ENCODE measurements at places on chromosomes 1 and 21. TPM values are rescaled to one million over a fixed set of nuclear protein-coding genes. Genes with fewer than 3 reads are reported as not detected.

Gene WNT9A
- 8.7 TPM for total RNA-seq

Gene CYYR1
- total RNA-seq, result not detected

Gene BRDT
- not detected for total RNA-seq

Gene NID1
- total RNA-seq, result 8.1 TPM

Gene ARTN
- 0.15 TPM for total RNA-seq

Gene F13B
- total RNA-seq, result 0.08 TPM

Gene KCNT2
- 0.08 TPM for total RNA-seq

Gene C1QB
- total RNA-seq, result not detected

Gene GPR3
- 2.1 TPM for total RNA-seq

Gene EDARADD
- 3.4 TPM for total RNA-seq

Gene FCGR3A
- total RNA-seq, result not detected

Gene HPDL
- total RNA-seq, result 5.0 TPM

Gene COL9A2
- 0.36 TPM for total RNA-seq

Gene OVAAL
- total RNA-seq, result 0.12 TPM

Gene OR2T27
- not detected for total RNA-seq

Gene PIAS3
- 30.6 TPM for total RNA-seq

Gene FCRL4
- not detected for total RNA-seq

Gene GBP2
- total RNA-seq, result 1.0 TPM

Gene NMNAT2
- 0.42 TPM for total RNA-seq

Gene IGSF3
- total RNA-seq, result 18.0 TPM

Gene SPRR2E
- total RNA-seq, result not detected

Gene FAAH
- total RNA-seq, result 1.1 TPM

Gene KCNH1
- total RNA-seq, result 3.5 TPM

Gene SLC6A17
- 6.0 TPM for total RNA-seq

Gene TSPAN2
- total RNA-seq, result 1.1 TPM

Gene SLC27A3
- total RNA-seq, result 1.2 TPM

Gene PDE9A
- 1.1 TPM for total RNA-seq

Gene KRTAP22-2
- total RNA-seq, result not detected

Gene POGZ
- 21.3 TPM for total RNA-seq

Gene LAMB3
- 20.5 TPM for total RNA-seq

Gene VWA5B1
- total RNA-seq, result not detected

Gene LRRC38
- not detected for total RNA-seq

Gene KRTAP19-3
- total RNA-seq, result not detected

Gene GPR52
- total RNA-seq, result not detected

Gene WNT2B
- total RNA-seq, result 0.38 TPM

Gene F5
- 0.05 TPM for total RNA-seq

Gene S100A9
- 1.1 TPM for total RNA-seq

Gene NCAM2
- not detected for total RNA-seq

Gene RNU1-1
- not detected for total RNA-seq

Gene CELA2B
- total RNA-seq, result 0.29 TPM

Gene CLCA2
- not detected for total RNA-seq

Gene AVPR1B
- total RNA-seq, result not detected

Gene ARHGEF2
- 37.4 TPM for total RNA-seq

Gene MUL1
- total RNA-seq, result 42.4 TPM

Gene SYT14
- total RNA-seq, result 0.02 TPM

Gene OPTC
- total RNA-seq, result not detected

Gene HES3
- total RNA-seq, result not detected

Data from A549 treated with CORT108297 at 1 μM for 4 hours (cell line).